ENCODE measurements at places on chromosomes 5 and 9.

DNA sequence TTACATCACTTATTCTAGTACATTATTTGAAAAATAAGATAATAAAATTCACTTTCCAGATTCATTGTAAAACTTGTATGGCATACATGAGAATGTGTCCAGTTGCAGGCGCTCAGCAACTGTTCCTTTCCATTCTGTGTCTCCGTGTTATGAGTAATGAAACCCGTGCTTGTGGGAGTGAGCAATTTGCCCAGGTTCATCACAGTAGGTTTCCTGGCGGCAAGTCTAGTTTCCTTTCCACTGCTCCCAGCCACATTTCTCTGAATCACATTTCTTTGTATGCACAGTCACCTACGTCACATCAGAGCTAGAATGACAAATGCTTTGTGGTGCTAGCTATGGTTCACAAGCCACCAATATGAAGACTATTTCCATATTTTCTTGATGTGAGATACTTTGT lies 39.9 kb downstream of the MOCS2 start:
- DNase-seq: no peak

GRCh38 chr5:143781993-143782520 lies 29.9 kb upstream of the HMHB1 start:
- DNase-seq: peak; percentile 46

GRCh38 chr9:29866556-29866955 lies 2293.3 kb upstream of the C9orf72 start:
- no peak for DNase-seq

- DNase-seq: no peak
Observed at GRCh38 chr5:36145311-36145710, 6.4 kb downstream of the LMBRD2 start.

DNA sequence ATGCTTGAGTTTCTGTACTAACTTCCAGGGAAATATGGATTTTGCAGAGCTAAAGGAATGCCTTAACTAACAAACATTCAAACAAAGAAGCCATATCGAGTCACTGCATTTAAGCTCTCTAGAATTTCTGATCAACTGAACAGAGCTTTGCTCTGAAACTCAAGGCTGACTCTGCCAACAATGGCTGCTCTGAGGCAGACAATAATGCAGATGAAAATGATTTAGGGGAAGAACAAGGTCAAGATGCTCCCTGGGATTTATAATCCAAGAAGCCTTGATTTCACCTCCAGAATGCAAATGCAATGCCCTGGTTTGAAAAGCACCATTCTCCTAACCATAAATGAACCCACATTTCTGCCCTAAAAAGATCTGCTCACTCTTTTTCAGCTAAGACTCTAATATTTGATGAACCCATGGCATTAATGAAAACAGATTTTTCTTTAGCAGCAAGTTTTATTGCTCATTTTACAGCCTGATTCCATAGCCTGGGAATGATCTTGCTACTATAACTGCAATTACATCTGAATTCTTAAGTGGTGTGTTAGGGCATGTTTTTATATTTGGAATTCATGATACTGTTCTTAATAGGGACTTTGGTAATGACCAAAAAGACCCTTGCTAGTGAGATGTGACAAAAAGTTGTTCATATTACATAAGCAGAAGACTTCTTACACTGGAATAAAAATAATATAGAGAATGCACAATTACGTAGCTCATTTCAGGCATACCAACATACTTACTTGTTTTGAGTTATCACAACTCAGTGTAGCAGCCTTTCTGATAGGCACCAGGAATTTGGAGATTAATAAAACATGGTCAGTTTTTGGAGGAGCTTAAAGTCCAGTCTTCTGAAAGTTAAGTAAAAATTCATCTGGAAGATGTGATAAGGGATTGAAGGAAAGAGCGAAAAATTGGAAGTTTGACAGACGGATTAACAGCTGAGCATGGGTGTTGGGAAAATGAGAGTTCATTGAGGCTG lies 169.4 kb downstream of the TRPM3 start:
- no peak for DNase-seq

All from LNCaP clone FGC (cell line).